ENCODE measurements at places on chromosomes 6 and 20.

DNA sequence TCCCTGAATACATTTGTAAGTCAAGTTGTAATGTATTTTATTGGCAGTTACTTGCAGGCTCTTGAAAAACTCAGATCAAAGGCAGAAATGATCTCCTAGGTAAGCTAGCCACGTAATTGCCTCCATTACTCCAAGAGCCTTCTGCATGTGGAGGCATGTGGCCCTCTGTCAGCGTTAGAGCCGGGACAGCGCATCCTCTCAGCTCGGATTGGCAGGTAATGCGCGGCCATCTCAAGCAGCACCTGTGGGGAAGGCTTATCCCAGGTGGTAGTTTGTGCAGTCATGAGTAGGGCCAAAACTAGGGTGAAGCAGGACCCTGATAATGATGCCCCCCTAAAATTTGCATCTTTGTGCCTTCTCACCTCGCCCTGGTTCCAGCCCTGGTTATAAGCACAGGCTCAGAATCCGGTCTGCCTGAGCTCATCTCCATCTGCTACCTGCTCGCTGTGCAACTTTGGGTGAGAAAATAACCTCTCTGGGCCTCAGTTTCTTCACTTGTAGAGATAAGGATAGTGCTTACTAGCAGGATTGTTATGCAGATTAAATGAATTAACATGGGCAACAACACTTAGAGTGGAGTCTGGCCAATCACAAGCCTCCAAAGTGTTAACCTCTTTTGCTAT is 157.5 kb upstream of the PMEPA1 start:
- DNase-seq = no peak

- DNase-seq = no peak
Measured at GRCh38 chr6:161204866-161205557, 68.8 kb downstream of the AGPAT4 start.

DNA sequence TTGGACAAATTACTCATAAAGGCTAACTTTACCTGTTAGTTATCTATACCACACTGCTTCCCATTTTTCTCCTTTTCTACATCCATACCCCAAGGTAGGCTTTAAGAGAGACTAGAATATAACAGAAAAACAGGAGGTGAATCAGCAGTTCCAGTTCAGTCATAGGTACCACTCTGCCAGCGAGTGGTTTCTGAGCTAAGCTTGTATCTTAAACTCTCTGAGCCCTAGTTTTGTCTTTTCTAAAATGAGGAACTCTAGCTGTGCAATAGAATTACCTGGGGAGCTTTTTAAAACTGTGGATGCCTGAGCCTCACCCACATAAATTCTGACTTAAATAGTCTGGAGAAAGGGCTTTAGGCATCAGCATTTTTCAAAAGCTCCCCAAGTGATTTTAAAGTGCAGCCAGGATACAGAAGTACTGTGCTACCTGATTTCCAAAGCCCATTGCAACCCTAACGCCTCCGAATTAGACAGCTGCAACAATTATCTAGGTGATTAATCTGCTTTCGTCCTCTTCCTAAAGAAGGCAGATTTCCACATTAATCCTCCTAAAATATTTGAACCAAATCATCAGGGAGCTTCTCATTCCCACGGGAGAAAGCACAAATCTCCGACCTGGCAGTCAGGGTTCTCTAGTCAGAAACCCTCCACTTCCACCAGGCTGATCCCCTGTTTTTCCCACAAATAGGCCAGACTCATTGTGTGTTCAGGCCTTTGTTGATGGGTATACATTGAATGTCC is 37.4 kb upstream of the RPL7L1 start:
- no peak for DNase-seq

- DNase-seq = no peak
Measured at GRCh38 chr20:45308117-45308778, at the start of gene MATN4. Gene MATN4 (minus strand): TSS chr20:45308299. CDS start chr20:45305582, 2,717 bp downstream.

DNA sequence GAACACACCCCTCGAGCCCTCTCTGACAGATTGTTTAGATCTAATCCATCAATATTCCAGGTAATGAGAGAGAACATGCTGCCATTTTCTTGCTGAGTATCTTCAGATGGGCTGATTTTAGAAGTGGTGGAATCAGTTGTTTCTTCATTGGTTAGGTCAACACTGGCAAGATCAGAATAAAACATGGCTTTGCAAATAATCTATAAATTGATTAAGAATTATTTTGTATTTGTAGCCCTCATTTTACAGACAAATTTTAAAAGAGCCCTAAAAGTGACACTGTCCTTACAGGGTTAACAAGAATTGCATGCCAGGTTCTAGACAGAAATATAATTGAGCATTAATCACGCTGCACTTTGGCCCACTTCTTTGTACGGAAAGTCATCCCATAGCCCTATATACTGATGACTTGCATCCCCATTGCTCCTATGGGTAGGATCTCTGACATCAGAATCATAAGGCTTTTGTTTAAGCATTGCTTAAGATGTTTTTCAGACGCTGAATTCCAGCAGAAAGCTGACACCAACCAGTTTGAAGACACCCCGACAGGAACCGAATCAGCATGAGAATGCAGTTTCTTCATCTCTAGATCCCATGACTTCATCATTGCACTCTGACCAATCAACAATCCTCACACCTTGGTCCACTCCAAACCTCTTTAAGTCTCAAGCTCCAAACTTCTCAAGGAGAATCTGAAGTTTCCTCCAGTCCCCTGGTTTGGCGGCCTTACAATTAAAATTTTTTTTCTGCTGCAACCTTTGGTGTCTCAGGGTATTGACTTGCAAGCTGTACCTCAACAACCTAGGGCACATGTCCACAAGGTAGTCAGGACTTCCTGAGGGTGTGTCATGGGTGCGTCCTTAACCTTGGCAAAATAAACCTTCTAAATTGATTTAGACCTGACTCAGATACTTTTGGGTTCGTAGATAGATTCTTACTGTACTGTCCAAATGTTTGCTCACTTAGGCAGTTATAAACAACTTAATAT is 7.8 kb downstream of the TDP2 start:
- DNase-seq = no peak

- DNase-seq = no peak
Measured at GRCh38 chr6:130113201-130113710, 94.9 kb downstream of the L3MBTL3 start.

DNA sequence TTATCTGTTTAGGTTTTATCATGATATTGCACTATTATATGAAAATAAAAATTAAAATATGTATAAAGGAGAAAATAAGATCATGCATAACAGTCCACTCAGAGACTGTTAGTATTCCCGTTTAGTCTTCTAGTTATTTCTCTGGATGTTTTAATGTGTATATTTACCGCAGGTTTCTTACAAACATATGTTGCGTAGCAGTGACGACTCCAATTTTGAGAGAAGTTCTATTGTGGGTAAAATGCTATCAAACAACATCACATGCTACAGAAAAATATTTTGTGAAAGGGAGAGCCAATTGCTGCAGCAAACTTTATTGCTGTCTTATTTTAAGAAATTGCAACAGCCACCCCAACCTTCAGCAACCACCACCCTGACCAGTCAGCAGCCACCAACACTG is 72.4 kb upstream of the NXT1 start:
- DNase-seq = no peak

DNA sequence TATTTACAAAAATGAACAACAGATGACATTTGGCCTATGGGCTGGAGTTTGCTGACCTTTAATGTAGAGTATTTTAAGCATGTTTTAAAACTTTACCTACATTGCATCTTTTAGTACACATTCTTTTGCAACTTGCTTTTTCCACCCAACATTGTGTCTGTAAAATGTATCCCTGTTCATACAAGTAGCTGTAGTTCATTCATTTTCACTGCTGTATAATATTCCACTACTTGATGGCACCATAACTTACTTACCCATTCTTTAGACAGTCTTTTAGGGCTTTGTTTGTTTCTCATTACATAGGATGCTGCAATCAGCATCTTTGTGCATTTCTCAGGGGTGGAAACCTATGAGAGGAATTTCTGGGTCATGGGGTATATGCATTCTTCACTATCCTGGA is 115.1 kb downstream of the EYA2 start:
- DNase-seq = no peak

DNA sequence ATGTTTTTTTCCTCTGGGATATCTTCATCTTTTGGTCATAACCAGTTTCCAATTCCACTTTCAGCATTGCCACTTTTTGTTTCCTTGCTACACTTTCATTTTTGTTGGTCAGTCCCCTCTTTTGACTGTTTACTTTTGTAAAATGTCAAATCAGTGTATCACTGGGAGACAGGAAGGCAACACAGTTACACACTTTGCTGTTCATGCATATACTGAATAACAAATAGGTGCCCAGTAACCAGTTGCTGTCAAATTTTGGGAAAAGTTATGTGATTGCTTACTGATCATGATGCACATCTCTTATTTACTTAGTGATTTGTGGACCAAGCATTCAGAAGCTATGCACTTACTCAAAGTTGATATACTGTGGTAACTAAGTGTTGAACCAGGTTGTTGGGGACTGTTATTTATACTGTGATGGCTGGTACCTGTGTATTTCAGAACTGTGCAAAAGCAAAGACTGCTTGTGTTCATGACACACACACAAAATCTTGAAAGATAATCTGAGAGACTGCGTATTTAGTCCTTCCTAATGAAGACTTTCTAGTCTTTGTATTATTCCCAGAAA is 41.0 kb downstream of the ZNF292 start:
- DNase-seq = no peak

- DNase-seq = no peak
Measured at GRCh38 chr6:47032974-47033765, 9.0 kb downstream of the ADGRF1 start.

DNA sequence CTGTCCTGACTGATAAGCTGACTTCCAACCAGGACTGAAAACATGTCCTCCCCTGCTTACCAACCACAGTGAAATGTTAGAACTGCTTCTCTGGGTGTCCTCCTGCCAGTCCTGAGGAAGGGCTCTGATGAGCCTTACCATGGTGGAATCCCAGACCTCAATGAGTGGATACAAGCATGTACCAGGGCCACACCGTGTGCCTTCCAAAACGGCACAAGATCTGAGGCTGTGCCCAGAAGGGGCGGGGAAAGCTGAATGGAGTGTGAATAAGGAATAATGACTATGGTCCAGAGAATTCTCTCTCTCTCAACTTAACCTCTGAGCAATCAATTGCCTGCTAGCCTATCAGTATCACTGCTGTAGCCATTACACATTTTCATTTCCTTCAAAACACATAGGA is 51.7 kb downstream of the PDE10A start:
- no peak for DNase-seq

DNA sequence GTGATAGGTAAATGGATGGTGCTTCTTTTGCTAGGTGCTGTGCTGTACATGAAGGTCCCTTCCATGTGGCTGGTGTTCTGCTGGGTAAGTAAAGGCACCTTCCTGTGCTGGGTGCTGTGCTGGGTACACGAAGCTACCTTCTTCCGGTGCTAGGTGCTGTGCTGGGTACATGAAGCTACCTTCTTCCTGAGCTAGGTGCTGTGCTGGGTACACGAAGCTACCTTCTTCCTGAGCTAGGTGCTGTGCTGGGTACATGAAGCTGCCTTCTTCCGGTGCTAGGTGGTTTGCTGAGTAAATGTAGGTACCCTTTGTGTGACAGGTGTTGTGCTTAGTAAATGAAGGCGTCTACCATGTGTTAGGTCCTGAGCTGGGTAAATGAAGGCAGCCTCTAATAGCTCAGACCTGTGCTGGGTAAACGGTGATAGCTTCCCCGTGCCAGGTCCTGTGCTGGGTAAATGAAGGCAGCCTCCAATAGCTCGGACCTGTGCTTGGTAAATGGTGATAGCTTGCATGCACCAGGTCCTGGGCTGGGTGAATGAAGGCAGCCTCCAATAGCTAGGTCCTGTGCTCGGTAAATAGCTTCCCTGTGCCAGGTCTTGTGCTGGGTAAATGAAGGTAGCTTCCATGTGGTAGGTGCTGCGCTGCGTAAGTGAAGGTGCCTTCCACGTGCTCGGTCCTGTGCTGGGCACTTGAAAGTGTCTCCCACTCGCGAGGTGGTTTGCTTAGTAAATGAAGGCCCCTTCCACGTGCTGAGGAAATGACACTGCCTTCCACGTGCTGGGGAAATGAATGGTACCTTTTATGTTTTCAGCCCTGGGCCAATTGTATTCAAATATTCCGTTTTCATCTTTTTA is 115.5 kb downstream of the ERMARD start:
- DNase-seq = no peak

GRCh38 chr6:118648866-118649554 is 2.4 kb downstream of the CEP85L start:
- DNase-seq = no peak

- DNase-seq = no peak
Measured at GRCh38 chr6:133033263-133033662, 207.9 kb upstream of the EYA4 start.

- no peak for DNase-seq
Measured at GRCh38 chr6:40900791-40901190, 138.2 kb downstream of the UNC5CL start.

GRCh38 chr20:51492167-51493092 is 50.1 kb downstream of the NFATC2 start:
- no peak for DNase-seq

DNA sequence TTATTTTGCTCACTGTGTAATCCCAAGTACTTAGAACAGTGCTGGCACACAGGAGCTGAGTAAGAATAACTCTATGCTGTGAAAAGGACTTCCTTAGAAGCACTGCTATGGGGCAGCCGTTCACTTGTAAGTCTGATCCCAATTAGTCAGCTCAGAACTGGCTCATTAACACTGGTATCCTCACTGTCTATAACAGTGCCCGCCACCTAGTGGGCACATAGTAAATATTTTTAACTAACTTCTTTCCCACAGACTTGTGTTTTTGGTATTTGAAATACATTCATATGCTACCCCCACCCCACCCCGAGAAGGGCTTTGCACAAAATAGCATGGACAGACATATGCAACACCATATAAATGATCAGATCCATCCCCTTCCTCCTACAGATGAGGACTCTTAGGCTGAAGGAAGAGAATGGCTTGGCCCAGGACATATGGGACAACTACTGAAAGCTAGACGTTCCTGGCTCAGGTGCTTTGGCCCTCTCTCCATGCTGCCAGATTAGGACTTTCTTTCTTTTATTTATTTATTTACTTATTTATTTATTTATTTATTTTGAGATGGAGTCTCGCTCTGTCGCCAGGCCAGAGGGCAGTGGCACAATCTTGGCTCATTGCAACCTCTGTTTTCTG is 47.1 kb downstream of the DST start:
- DNase-seq = peak; percentile 9

DNA sequence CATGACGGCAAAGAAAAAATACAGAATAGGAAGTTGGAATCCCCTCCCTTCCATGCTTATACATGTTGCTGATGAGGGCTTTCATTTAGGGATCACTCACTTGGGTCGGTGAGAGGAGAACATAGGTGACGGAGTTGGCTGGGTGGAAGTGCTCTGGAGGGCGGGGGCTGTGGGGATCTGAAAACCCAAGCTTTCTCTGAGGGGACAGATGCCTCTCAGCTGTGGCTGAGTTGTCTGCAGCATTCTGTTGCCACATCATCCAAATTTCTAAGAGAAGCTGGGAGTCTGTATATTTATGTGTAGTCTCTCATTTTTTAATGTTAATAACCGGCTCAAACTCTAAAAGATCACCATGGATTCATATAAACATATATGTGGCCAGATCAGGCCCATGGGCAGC is 141.5 kb downstream of the PLCB4 start:
- no peak for DNase-seq

DNA sequence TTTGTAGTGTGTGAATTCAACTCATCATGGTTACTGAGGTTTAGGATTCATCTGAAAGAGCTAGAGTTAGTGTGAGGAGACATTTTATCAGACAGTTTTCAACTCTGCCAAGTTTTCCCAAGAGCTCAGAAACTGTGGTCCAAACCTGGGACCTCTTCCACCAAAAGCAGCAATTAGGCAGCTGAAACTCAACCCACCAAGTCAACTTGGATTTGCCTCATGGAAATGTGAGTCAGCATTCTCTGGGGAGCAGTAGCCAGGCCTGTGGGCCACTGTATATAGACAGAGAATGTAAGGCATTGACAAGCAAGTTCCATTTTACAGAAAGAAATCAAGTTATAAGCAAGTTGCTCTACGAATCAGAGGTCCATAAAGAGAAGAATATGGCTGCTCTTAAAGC is 178.8 kb upstream of the HDDC2 start:
- DNase-seq = no peak

All from activated CD4-positive, alpha-beta T cell treated with anti-CD3 and anti-CD28 coated beads, Interleukin-2, amount 50 U/mL, for 1 hour (primary cell).